ENCODE measurements at places on chromosomes 6 and 20.
A peak's percentile ranks its signal among the peaks of the same experiment; 100 is the strongest.

DNA sequence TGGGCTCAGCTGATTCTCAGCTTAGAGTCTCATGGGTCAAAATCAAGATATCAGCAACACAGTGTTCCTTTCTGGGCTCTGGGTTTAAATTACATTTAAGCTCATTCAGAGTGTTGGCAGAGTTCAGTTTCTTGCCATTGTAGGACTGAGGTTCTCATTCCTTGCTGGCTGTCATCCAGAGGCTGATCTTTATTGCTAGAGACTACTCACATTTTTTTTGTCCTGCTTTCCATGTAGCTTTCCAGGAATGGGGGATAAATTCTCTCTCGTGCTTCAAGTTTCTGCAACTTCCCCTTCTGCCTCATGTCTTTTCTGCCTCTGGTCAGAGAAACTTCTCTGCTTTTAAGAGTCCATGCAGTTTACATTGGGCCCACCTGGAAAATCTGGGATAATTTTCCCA is 86.9 kb downstream of the RFX6 start:
- no peak for DNase-seq

DNA sequence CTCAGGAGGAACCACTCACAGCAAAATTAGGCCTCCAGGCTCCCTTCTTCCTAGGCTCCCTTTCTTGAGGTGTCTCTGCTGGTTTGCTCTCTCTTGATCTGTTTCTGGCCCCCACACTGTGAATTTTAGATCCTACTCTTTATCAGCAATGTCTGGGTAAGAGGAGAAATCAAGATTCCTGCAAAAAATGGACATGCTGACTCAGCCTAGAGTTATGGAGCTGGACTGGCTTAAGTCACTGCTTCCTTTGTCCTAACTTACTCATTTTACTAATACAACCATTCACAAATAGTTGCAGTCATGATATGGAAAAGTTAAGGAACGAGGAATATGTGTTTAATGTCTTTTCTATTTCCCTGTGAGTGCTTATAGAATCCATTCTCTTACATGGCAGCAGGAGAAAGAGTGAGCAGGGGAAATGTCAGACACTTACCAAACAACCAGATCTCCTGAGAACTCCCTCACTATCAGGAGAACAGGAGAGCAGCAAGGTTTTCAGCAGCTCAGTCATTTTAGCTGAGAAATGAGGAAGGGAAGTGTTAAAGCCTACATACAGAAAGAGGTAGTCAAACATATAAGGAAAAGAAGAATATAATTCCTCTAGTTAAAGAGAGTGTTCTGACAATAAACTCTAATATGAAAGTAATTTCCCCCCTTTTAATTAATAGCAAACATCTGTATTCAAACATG is 160.8 kb downstream of the PDE7B start:
- DNase-seq, result no peak

- DNase-seq, result no peak
Measured at GRCh38 chr6:106924694-106925523, 49.6 kb downstream of the CD24 start.

- DNase-seq, result no peak
Measured at GRCh38 chr20:43723186-43723585, 3.6 kb downstream of the GTSF1L start.

- no peak for DNase-seq
Measured at GRCh38 chr6:44003345-44004061, 123.7 kb downstream of the MRPL14 start.

GRCh38 chr6:148987982-148988381 is 241.2 kb downstream of the UST start:
- DNase-seq, result no peak

DNA sequence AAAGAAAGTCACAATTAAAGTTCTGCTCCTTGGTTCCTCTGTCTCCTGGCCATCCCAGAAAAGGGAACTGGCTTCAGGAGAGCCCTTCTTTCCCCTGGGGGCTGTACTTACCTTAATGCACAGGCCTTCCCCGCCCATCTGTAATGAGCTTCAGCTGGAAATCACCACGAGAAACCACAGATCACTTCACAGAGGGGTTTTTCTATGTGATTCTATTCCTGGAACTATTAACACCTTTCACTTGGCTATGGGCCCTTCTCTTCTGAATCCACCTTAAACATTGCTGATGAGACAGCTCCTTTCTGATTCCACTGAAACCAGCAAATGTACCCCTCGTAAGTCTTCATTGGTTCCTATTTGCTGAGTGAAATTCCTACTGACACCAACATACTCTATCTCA is 80.7 kb downstream of the FOXF2 start:
- DNase-seq, result no peak

- DNase-seq, result peak; percentile 87
Measured at GRCh38 chr6:24721461-24722215, 2.7 kb upstream of the C6orf62 start.
